ENCODE measurements at places on chromosomes 5 and 9. TPM values are rescaled to one million over a fixed set of nuclear protein-coding genes. Genes with fewer than 3 reads are reported as not detected.

GRCh38 chr9:95055851-95056551 is 261.5 kb downstream of the FANCC start:
- DNase-seq = no peak

- no peak for DNase-seq
These were observed 73.3 kb downstream of the INSL6 start for GRCh38 chr9:5112109-5112592.

DNA sequence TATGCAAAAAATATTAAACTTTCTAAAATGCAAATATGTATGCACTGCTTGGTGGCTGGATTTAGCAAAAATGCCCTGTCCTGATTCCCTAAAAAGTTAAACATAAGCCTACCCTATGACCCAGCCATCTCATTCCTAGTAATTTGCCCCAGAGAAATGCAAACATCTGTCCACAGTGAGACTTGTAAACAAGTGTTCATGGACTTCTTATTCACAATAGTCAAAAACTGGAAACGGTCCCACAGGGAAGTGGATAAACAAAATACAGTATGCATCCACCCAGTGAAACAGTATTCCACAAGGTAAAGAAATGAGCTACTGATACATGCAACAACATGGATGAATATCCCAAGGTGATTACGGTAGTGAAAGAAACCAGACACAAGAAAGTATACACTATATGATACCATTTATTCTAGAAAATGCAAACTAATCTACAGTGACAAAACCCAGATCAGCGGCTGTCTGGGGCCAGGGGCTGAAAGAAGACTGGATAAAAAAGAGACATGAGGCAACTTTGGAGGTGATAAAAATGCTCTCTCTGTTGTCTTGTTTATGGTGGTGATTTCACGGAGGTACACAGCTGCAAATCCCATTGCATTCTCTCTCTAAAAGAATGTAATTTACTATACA is 277.3 kb downstream of the GLIS3 start:
- DNase-seq = no peak

The INSL6 gene
- not detected for total RNA-seq

All from mammary epithelial cell (primary cell).